ENCODE measurements at places on chromosomes 4 and X.

DNA sequence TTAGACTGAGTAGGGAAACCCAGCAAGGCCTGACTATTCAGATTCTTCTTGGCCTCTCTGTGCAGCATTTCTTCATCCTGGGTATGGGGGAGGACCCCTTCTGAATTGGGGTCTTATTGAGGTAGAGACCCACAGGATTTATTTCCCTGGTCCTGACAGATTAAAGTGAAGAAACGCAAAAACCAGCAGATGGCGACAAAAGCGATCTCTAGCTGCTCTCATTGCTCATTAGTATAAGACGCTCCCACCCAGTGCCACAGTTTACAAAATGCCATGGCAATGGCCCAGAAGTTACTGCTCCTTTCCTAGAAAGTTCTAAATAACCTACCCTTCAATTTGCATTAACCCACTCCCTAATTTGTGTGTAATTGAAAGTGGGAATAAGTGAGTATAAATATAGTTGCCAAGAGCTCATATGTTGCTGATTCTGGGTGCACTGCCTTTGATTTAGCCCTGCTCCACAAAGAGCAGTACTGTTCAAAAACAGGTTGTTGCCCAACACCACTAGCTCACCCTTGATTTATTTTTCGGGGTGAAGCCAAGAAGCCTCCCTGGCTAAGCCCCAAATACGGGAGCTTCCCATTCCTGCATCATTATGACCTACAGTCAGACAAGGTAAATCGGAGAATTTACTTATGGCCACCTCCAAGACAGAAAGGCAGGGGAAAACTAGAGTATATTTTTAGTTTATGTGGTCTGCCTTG is 3.7 kb upstream of the BEX4 start:
- DNase-seq: peak; percentile 51

- DNase-seq: no peak
These were observed at the start of gene L1CAM for GRCh38 chrX:153885968-153886903. TSS of gene L1CAM (minus strand) at chrX:153886173. CDS start at chrX:153875836, 10,337 bp downstream.

DNA sequence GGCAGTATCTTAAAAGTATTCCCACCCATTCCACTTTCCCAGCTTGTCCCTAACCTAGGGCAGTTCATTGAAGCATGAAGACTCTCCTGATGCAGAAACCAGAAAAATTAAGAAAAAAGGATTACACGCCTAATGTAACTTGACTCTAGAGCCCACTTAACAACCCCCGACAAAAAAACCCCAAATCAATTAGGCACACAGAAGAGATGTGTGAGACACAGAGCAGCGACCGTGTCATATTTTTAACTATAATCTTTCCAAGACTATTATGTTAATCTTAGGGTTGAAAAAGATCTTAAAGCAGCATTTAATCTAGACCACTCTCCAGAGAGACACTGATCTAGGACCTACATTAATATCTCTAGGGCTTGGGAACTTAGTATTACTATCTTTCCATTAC is 1.3 kb downstream of the YTHDC1 start:
- DNase-seq: no peak

- no peak for DNase-seq
These were observed 33.4 kb downstream of the GATB start for GRCh38 chr4:151727365-151727764.

GRCh38 chr4:185597532-185598188 is 62.4 kb upstream of the PDLIM3 start:
- peak; percentile 74 for DNase-seq

- no peak for DNase-seq
These were observed 172.8 kb downstream of the SCFD2 start for GRCh38 chr4:53193111-53193510.

DNA sequence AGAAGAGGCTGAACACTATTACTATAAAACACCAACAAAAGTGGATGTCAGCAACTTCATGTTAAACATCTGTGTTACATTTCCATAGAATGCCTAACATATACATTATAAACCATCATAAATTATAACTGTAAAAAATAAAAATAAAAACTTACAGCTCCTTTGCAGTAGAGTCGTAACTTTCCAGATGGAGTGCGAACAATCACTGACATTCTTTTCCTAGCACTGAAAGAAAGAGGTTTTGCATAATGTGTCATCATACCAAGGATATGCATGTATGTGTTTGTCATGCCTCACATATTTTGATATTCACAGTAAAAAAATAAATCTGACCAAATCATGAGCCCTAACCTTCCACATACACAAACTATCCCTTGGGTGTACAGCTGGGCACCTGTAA is 113.1 kb downstream of the ATP8A1 start:
- DNase-seq: no peak

GRCh38 chr4:86816501-86817273 is 32.5 kb downstream of the SLC10A6 start:
- no peak for DNase-seq

- no peak for DNase-seq
These were observed 648 bp downstream of the GRK4 start for GRCh38 chr4:2963966-2964471.

DNA sequence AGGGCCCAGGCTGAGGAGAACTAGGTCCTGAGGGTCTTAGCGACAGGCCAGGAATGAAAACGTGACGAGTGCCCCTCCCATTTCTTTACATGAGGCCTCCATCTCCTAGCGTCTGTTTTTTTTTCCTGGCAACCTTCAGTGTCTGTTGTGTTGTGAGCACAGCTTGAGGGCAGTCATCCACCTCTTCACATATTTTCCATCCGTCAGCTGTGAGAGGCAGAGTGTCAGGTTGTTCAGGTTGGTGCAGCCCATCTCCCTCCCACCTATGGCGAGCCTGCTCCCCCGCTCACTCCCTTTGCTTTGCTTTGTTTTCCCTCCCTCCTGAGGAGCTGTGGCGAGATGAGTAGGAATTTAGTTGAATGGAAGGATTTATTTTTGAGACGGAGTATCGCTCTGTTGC is 51.7 kb upstream of the CHRNA9 start:
- no peak for DNase-seq

DNA sequence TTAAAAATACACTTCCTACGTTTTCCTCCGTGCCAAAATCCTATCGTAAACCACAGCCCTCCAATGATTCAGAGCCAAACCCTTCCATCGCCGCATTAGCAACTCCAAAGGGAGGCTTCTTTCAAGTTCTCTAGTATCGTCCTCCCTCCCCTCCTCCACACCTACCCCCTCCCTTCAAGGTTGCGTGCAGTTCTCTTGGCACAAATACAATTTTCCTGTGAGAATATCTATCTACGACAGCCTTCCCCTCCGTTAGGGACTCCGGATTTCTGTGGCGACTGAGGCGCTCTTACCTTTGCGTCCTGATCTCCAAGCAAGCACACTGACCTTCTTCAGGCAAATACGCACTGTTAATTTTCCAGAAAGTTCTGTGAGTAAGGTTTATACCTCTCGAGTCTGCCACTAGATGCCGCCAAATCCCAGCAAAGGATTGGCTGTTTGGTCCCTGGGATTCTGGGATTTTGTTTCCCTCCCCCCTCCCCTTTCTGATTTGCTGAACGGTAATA is 1.2 kb upstream of the MORF4L2 start:
- peak; percentile 79 for DNase-seq

GRCh38 chr4:153555730-153556434 is 89.7 kb downstream of the TMEM131L start:
- DNase-seq: no peak

DNA sequence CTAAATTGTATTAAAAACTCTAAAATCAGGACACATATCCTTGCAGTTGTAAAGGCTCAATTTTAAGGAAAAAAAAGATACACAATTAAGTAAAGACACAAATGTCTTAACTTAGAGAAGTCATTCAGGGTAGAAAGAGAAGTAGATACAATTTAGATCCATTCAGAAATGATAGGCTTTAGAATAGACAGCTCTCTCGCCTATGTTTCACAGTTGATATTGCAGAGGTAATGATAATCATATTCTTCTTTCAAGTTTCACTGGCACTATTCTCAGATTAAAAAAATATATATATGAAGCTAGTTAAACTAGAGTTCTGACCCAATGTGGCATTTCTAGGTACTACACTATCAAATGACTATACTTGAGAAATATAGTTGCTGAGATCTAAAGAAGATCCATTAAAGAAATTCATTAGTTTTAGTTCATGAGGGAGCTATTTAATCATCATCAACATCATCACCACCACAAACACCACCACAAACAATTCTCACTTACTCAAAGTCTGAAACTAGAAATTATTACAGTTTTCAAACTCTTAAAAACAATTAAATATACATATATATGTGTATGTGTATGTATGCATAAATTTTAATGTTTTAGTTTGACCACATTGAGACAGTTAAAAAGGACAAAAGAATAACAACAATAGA is 93.1 kb downstream of the ANTXR2 start:
- no peak for DNase-seq
